ENCODE measurements at places on chromosomes 6 and 20.

DNA sequence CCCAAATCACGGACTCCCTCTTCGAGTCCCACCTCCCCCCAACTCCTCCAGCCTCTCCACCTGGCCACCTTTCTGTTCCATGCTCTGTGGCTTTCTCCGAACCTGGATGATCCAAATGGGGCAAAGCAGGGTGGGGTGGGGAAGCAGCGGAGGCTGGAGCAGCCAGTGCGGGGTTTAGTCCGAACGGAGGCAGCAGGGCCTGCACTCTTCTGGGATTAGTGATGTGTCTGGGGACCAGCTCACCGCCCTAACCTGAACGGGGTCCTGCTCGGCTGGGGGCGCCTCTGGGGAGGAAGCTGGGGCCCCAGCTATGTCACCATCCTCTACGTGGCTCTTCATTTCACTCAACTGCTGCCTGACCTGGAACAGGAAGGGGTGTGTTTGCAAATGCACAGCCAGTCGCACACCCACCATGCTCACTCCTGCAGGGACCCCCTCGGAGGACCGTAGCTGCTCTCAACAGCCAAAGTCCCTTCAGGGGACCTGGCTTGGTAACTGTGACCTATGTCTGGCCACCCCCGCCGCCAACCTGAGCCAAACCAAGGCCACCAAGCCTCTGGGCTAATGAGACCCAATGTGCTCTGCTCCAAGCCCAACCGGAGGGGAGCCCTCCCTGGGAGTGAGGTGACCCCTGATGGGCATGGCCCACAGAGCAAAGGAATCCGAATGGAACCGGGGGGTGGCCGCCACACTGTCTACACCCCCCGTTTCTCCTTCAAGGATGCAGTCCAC is 46.8 kb downstream of the DSTN start:
- H3K36me3 ChIP-seq = peaks cover 7% of the 10 kb centered on the region
- no peaks in the 10 kb centered on the region for H3K27me3 ChIP-seq
- H3K4me1 ChIP-seq = peaks cover 13% of the 10 kb centered on the region
- no peak overlapping the region for H3K4me3 ChIP-seq
- DNase-seq = peak; percentile 8

- H3K27me3 ChIP-seq = no peaks in the 10 kb centered on the region
- peaks cover 36% of the 10 kb centered on the region for H3K4me1 ChIP-seq
- peaks cover 2% of the 10 kb centered on the region for H3K36me3 ChIP-seq
- peak overlapping the region; percentile 57 for H3K4me3 ChIP-seq
- peak overlapping the region; percentile 42 for H3K27ac ChIP-seq
Measured at GRCh38 chr6:158559338-158559894, 475 bp upstream of the TMEM181 start.

- no peak for DNase-seq
- H3K36me3 ChIP-seq = no peaks in the 10 kb centered on the region
- no peak overlapping the region for H3K4me3 ChIP-seq
- H3K4me1 ChIP-seq = no peaks in the 10 kb centered on the region
- no peak overlapping the region for H3K27ac ChIP-seq
Measured at GRCh38 chr6:110629153-110629552, 152.7 kb upstream of the SLC22A16 start.

GRCh38 chr6:144582939-144583613 is 297.9 kb downstream of the UTRN start:
- peak overlapping the region; percentile 74 for H3K27ac ChIP-seq
- peaks cover 36% of the 10 kb centered on the region for H3K4me1 ChIP-seq
- peak; percentile 51 for DNase-seq
- peak overlapping the region; percentile 70 for H3K4me3 ChIP-seq

DNA sequence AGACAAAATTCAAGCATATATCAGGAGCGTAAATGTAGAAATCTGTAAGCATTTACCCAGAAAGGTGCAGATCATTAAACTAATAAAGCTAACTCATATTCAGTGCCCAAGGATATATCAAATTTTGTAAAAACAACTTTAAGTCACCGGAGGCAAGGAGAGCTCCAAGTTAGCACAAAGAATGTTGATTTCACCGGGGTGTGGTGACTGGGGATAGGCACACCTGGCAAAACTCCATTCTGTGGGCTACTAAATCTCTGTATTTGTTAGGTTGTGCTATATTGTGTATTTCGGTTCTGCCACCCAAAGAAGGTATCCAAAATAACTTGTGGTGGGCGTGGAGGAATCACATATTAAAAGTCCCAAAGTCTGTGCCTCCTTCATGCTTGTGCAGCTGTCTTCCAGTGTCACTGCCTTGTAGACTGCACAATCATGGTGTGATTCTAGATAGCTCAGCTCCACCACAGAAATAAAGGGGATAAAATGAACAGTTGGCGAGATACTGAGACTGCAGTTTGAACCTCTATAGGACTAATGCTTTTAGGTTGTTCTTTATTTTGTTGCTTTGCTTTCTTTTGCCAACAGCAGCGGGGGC is 111.6 kb downstream of the GMDS start:
- H3K27ac ChIP-seq = no peak overlapping the region
- DNase-seq = no peak
- no peak overlapping the region for H3K4me3 ChIP-seq
- H3K36me3 ChIP-seq = no peaks in the 10 kb centered on the region
- H3K27me3 ChIP-seq = no peaks in the 10 kb centered on the region
- peaks cover 10% of the 10 kb centered on the region for H3K4me1 ChIP-seq
